Left ventricle myocardium superior (tissue), 1 donor: ENCODE measurements at places on chromosomes 2 and 18. TPM values are rescaled to one million over a fixed set of nuclear protein-coding genes. Genes with fewer than 3 reads are reported as not detected.

- DNase-seq: no peak
Measured at GRCh38 chr2:44582363-44583008, 220.7 kb downstream of the CAMKMT start.

DNA sequence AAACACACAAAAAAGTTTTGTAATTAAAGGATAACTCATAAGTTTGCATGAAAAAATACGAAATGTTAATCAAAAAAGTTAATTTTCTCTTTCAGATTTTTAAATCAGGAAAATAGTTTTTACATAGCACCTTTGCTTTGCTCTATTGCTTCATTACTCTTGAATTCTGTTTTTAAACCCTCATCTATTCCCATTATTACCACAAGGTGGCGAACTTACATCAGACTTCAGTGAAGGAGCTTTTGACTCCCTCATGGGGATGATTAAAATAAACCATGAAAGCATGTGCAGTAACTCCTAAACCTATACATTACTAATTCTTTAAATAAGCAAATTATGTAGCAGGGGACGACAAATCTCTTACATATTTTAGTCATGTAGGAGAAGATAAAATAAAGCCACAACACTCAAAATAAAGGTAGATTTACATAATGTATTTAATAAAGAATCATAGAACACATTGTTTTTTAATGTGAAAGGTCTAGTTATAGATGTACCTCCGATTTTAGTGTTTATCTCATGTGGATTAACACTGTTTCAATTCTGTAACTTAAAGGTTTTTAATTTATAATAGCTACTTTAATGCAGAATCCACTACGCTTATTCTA is 105.2 kb downstream of the NETO1 start:
- no peak for DNase-seq

DNA sequence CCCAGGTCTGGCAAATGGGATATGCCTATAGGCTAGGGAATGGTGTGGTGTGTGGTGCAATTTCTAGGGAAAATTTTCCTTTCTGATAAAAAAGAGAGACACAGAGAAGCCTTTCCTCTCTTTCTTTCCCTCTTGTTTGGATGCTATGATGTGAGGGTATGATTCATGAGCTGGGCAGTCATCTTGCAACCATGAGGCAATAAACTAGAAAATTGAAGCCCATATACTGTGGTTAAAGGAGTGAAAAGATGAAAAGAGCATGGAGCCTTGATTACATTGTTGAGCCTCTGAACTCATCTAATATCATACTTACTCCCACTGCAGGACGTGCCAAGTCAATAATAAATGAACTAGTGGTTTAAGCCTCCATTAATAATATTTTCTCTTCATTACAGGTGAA is 215.6 kb downstream of the HAUS1 start:
- no peak for DNase-seq

- DNase-seq: no peak
Measured at GRCh38 chr18:43547456-43547855, 270.2 kb upstream of the SYT4 start.

DNA sequence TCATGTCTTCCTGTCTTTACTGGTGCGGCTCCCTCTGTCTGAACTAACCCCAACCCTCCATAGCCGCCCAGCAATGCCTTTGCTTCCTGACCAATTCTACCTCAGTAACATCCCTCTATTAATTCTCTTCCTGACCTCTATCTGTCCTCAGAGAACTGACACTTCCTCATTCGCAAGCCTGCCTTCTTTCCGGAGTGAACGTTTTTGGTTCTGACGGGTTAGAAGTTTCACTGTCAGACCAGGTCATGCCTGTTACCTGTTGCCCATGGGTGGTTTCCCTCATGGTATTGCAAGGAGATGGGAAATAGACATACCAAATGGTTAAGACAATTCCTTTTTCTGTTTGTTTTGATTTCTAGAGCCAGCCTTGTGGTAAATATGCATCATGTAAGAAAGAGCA is 453.4 kb upstream of the SLC14A2 start:
- no peak for DNase-seq

DNA sequence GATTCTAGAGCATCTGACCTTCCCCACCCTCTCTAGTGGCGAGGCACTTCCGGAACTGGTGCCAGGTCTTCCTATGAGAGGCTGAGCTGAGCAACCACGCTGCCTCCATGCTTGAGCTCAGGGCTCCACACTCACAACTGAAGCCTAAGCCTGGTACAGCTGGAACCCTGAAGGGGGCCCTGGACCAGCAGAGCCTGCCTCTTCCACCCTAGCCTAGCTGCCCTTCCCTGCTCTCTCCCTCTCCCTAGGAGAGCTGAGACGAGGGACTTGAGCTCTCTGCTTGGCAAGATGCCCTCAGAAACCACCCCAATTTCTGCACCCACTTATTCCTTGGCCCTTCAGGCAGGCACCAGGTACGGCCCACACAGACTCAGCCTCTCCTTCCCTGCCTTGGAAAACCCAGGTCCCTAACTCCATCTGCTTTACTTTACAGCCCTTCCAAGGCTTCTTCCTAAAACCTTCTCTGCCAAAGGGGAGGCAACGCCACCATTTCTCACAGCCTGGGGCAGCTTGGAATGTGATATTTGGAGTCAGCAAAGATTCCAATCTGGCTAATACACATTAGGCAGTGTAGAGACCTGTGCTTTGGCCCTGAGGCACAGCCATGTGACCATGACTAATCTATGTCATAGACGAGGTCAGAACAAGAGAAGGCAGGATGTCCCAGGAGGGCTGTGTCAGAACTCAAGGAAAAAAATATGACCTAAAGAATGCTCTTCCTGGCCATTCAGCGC is 18.8 kb downstream of the COX7A2L start:
- no peak for DNase-seq

Gene COL6A3
- 59.5 TPM for total RNA-seq

DNA sequence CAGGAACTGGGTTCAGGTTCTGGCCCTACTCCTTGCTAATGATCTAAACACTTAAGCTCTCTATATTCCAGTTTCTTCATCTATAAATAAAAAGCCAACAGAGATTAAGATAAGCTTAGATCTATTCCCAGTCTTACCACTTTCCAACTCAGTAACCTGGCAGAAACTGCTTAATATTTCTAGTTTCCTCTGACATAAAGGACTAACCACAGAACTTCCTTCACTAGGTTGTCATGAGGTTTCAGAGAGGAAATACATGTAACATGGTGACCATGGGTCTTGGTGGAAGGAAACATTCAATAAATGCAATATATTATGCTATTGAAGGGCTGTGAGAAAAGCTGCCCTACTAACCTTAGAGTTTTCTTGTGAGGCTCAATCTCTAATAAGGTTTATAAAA is 114.4 kb upstream of the PDE1A start:
- DNase-seq: no peak

Gene SRD5A2
- not detected for total RNA-seq

Gene REG3G
- total RNA-seq: not detected

DNA sequence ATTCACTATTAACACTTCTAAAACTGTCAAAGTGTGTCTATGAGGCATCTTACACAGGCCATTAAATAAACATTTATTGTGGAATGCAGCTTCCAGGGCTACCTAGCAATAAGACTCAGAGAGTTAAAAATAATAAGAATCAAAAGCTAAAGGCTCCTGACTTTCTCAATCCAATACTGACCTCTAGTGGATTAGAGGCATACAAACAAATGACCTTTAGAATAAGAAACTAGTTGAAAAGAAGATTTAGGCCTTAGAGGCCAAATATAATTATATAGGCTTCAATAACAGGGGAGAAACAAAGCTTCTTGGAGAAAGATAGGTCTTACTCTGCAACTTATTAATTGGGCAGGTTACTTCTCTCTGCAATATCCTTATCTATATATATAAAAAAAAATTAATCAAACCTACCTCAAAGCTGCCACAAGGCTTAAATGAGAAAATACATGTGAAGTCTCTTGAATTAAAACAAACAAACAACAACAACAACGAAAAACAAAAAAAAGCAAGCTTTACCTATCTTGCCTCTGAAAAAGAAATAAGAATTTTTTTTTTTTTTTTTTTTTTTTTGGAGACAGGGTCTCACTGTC is 246.1 kb downstream of the EXOC6B start:
- DNase-seq: no peak

DNA sequence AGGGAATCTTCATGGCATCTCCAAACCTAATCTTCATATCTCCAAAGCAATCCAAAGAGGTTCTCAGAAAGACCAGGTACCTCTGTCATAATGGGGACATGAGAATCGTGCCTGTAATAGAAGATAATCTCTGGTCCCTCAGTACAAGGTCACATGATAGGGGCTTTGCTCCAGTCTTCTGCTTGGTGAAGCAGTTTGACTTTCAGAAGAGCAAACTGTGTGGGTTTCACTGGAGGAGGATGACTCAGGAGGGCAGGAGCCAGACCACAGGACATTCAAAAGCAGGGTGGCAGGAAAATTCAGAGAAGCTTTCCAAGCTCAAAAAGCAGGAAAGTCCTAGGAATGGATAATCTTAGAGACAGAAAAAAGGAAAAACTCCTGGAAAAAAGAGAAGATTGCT is 10.6 kb upstream of the PAX3 start:
- DNase-seq: no peak

DNA sequence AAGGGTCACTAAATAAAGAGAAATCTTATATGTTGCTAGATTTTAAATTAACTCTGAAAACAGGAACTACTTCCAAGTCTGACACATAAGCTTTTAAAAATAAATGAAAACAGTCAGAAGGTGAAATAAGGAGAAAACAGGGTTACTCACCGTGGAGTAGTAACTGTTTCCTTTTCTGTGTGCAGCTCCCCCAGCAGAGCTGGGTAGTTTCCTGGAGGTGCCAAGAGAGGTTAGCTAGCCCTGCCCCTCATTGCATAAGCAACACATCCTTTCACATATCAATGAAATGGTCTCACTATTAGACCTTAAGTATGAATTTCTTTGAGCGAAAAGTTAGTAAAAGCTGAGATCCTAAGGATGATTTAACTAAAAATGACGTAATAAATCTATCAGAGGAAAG is 54.0 kb upstream of the GPR75 start:
- no peak for DNase-seq

Gene GREB1
- 8.2 TPM for total RNA-seq
